ENCODE measurements at places on chromosomes 3 and 15. TPM values are rescaled to one million over a fixed set of nuclear protein-coding genes. Genes with fewer than 3 reads are reported as not detected.

DNA sequence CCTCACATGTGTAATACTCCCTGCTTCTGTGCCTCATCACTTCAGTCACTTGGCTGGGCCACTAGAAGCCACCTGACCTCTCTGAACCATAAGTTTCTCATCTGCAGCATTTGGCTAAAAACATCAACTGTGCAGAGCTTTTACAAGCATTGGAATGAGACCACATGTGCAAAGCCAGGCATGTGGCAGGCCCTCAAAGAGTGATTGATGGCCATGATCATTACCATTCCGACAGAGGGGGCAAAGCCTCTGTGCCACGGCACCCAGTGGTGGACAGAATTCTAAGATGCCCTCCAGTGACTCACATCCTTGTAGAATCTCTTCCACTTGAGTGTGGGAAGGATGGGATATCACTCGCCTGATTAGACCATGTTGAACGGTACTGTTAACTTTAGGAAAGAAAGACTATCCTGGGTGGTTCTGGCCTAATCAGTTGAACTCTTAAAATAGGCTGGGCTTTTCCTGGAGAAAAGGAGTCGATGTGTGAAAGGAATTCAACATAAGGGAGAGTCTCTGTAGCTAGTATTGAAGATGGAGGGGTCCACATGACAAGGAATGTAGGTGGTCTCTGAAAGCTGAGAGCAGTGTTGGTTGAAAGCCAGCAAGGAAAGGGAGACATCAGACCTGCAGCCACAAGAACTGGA, 13.5 kb downstream of the CDCP1 start:
- no peak for DNase-seq

IGSF11 gene
- 1.0 TPM for polyA plus RNA-seq

- peak; percentile 13 for DNase-seq
Observed at GRCh38 chr3:174002543-174002942, 605.0 kb downstream of the NLGN1 start.

DNA sequence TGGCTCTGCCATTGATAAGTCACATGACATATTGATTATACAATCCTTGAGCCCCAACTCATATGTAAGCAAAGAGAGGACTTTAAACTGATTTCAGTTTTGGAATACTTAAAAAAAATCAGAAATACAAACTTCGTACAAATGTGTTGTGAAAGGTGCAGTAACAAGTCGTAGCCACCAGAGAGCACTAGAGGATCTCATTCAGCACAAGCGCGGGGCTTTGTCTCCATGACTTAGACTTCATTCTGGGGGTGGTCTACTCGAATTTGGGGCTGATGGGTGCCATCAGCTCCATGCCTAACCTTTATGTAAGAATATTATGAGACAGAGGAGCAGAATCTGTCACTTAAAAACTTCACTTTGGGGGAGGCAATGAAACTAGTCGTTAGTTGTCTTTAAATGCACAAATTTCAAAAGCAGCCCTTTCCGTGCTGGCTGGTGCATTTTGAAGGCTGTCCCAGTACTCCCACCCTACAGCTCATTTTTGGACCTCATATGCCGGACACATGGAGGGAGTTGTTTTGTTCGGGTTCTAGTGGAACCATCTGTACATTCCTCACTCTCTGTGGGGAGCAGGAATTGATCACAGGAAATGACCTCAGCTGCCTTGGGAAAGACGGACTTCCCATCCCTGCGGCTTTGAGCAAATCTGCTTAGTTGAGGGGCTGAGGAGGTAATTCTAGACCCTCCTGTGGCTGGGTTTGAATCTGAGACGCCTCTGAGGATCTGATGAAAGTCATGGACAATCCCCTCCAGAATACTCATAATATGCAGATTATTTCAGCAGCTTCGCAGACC, 27.5 kb upstream of the MASP1 start:
- peak; percentile 75 for DNase-seq

DUOXA2 gene
- polyA plus RNA-seq, result 40.1 TPM

GRCh38 chr3:23377928-23378672, 175.0 kb downstream of the UBE2E2 start:
- no peak for DNase-seq

DNA sequence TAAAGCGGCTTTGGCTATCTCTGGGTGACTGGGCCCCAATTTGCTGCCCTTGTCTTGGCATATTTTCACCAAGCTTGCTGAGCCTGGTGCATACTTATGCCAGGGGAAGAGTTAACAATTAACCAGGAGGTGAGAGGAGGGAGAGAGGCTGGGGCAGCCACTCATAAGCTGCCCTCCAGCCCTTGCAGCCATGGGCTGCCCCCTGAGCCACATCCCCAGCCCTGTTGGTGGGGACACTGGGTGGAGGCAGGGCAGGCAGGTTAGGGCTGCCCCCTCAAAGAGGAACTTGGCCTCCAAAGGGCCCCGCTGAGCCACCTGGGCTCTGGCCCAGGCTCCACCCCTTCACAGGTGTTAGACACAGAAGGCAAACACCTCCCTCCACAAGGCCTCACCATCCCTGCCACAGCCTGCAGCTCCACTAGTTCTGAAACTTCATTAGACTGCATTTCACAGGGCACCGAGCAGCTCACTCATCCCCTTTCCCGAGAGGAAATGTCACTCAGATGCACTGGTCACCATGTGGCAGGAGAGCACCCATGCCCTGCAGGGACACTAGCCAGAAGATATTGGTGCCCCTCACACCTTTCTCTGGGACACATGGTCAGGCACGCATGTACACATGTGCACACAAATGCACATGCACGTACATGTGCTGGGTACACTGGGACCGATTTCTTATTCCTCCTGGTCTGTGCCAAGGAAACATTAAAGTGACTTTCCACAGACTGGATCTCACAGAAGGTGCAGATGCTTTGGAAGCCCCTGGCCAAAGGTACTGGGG, 20.2 kb downstream of the AMOTL2 start:
- no peak for DNase-seq

IGDCC3 gene
- polyA plus RNA-seq, result 14.8 TPM

DNA sequence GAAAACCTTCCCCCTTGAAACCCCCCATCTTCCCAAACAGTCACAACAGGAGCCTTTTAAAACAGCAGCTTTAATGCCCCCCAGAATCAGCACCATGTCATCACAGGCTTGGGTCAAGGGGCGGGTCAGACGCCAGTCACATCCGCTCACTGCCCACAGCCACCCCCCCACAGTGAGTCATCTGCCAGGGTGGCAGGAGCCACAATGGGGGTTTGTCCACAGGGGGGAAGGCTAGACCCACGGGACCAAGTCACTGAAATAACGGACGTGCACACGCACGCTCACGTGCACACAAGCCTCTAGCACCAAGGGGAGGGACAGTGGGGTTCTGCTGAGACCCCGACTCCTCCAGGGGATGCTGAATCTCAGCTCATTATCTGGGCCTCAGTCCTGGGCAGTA, 441 bp upstream of the UCN2 start:
- DNase-seq, result no peak

DNA sequence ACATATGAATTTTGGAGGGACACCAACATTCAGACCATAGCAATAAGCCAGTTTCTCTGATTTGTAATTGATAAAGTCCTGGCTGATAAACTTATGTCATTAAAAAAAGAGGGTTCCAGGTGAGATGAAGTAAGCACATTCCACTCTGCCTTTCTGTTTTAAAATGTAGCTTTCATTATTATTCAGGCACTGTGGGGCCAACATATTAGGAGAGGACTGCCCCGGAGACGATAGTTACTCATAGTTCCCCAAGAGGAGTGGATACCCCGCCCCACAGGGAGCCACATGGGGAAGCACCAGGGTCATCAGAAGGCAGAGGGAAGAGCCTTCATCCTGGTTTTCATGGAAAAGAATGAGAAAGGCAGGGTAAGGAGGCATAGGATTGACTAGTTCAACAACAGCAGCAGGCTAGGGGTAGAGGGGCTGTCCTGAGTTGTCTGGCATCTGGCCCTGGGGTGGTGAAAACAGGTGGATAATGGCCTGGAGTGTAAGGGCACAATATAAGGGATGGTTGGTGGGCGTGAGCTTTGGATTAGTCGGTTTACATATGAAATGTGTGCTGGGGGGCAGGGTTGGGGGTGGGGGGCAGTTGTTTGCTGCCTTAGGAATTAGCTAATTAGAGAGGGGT, 78.7 kb upstream of the PROK2 start:
- no peak for DNase-seq

- DNase-seq, result no peak
Observed at GRCh38 chr3:53402326-53402725, 55.0 kb upstream of the DCP1A start.

- no peak for DNase-seq
Observed at GRCh38 chr15:38758043-38758442, 193.4 kb upstream of the RASGRP1 start.

ADAMTS9 gene
- polyA plus RNA-seq, result 56.9 TPM

GRCh38 chr3:120094776-120095225, 554 bp upstream of the GSK3B start:
- DNase-seq, result peak; percentile 99

GRCh38 chr15:45454814-45455213, 67.7 kb downstream of the SLC30A4 start:
- DNase-seq, result peak; percentile 51

- no peak for DNase-seq
Observed at GRCh38 chr3:67551361-67552016, 102.9 kb downstream of the SUCLG2 start.

- no peak for DNase-seq
Observed at GRCh38 chr3:100029689-100030088, 84.6 kb downstream of the FILIP1L start.

- no peak for DNase-seq
Observed at GRCh38 chr15:66638377-66638776, 63.7 kb upstream of the SMAD6 start.

- no peak for DNase-seq
Observed at GRCh38 chr3:126939338-126939718, 43.6 kb upstream of the PLXNA1 start.

GRCh38 chr3:197289726-197290125, 8.7 kb downstream of the DLG1 start:
- DNase-seq, result no peak

DNA sequence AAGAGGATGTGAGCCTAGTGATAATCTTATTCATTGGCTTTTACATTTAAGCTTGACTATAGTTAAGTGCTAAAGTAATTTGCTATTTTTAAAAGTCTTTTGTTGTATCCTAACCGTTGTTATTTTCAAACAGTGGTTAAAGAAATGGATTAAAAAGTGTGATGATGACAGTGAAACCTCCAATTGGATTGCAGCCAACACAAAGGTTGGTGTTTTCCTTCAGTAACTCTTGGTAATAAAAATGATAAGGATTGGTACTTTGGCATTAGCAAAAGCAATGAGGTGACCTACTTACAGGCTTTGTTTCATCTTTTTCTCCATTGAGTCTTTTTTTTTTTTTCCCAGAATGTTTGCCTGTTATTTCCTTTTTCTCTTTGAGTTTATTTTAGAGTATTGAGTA, 87.5 kb upstream of the GOLGA6B start:
- DNase-seq, result no peak

- no peak for DNase-seq
Observed at GRCh38 chr3:164604687-164605086, 473.6 kb downstream of the SI start.

DNA sequence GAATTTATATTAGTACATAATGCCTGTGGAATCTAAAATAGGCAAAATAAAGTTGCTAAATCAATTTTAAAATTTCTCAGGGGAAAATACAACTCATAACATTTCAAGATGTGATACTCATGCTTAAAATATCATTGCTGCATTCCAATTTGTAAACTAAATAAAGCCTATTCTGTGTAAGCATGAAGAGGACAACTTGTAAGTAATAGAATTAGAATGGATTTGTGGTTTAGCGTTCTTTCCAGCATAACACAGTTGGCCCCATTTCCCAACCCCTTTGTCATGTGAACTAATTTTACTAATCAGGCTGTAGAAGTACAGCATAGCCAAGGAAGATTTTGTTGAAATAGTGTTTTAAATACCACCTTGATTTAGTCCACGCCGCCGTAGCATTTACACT, 437.2 kb downstream of the SI start:
- no peak for DNase-seq

DNA sequence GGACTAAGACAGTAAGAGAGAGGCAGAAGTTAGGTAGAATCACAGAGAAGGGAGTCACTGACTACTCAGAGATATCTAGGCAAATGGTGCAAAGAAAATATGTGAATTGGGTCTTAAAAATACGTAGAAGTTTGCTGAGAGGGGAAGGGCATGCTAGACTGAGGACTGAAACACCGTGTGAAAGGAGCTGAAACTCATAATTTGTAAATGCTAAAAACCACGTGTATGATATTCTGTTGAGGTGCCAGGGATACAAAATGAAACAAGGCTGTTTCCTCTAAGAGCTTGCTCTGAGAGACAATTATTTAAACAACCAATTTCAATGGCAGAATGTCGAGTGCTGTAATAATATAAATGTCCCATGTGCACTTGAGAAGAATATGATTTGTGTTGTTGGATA, 47.2 kb downstream of the NCK1 start:
- DNase-seq, result no peak

LSAMP gene
- 16.6 TPM for polyA plus RNA-seq

SYNPR gene
- 0.46 TPM for polyA plus RNA-seq

GRCh38 chr3:11643201-11643603, 513 bp downstream of the VGLL4 start:
- DNase-seq, result peak; percentile 57

- no peak for DNase-seq
Observed at GRCh38 chr3:16063603-16064002, 110.9 kb upstream of the GALNT15 start.

CDCP1 gene
- polyA plus RNA-seq, result 4.8 TPM

ROBO2 gene
- 3.4 TPM for polyA plus RNA-seq

GRCh38 chr3:155991847-155992246, 121.4 kb downstream of the GMPS start:
- DNase-seq, result no peak

GRCh38 chr3:151366993-151367392, 17.6 kb downstream of the P2RY12 start:
- no peak for DNase-seq

COL8A1 gene
- 0.61 TPM for polyA plus RNA-seq

CEP19 gene
- 6.0 TPM for polyA plus RNA-seq

GRCh38 chr3:66386011-66386924, 114.6 kb downstream of the LRIG1 start:
- no peak for DNase-seq

DNA sequence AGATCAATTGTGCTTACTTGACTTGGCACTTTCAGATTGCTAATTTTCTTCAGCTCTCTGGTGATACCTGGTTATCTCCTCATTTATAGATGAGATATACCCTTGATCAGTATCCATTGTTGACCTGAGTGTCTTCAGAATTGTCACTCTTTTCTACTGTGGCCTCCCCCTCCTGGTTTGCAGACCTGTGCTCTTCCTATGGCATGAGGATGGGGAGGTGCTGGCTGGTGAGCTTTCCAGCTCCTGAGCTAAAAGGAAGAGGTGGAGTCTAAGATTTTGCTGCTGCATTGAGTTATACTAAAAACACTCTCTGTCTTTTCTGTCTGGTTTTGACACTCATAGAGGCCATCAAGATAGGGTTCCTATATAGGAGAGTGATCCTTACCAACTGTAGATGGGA, 23.7 kb downstream of the UBE2Q2 start:
- no peak for DNase-seq

IMPG2 gene
- 0.15 TPM for polyA plus RNA-seq

GRCh38 chr3:52870471-52870870, 26.9 kb downstream of the STIMATE start:
- no peak for DNase-seq

DNA sequence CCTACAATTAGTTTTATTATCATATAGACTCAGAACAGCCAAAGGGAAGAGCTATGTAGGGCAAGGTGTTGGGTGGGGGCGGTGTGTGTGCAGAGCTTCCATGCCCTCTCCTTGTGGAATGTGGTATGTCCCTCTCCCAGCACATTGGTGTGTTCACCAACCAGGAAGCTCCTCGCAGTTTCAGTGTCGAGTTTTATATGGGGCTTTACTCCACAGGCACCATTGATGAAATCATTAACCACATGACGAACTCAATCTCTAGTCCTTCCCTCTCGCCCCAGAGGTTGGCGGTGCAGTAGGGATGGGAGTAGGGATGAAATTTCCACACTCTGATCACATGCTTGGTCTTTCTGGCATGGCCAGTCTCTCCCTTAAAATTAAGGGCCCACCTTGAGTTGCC, 13.6 kb upstream of the SRP14 start:
- no peak for DNase-seq
